Ascending aorta (tissue), 2 donors: ENCODE measurements at places on chromosomes 11 and 22.

DNA sequence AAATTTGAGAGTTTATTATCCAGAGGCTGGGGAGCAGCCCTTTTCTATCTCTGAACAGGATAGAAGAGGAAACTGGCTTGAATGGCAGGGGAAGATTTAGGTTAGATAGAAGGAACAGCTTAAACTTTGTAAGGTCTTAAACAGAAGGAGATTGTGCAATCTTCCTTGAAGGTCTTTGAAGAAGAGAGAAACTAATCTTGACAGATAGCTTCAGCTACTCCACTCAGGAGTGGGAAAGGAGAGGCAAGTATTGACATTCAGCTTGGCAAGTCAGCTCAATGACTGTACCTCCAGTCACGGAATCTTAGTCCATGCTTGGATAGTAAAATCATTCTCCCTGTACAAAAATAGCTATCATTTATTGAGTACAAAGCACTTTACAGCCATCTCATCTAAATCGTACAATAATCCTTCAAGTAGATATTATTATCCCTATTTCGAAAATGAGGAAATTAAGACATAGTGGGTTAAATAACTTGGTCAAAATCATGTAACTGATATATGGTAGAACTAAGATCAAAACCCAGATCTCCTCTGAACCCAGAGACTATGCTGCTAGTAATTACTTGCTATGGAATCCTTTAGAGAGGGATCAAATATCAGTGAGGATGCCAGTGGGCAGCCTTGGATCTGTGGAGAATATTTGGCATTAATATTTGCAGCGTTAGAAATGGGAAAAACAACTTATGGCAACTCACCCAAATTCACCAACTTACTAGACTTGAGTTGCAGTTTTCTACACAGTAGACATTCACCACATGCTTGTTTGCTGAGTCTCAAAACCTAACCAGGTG, 14.6 kb downstream of the C11orf97 start:
- DNase-seq: no peak

DNA sequence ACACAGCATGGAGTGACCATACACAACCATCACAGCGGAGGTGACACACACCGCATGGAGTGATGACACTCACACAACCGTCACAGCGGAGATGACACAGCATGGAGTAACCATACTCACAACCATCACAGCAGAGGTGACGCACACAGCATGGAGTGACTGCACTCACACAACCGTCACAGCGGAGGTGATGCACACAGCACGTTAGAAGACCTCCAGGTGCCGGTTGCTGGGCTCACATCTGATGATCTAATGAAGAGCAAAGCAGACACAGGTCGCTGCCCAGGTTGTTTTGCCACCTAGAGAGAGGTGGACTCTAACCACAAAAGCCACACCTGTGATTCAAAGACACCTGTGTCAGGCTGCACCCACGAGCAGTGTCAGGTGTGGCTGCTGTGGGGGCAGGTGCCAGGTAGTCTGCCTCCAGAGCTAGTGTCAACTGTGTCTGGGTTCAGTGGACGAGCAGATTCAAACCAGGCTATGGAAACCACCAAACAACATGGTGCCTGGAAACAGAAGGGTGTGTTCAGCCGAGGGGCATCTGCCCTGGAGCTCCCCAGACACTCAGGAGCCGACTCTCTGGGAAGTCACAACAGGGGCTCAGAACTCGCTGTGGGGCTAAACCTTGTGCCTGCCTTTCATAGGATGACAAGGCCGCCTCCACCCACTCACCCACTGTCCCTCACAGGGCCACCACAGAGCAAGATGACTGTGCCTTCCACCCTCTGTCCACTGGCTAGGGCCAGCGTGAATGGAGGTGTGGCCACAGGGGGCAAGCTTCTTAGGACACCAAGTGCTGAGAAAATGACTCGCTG, 608.2 kb downstream of the TBC1D22A start:
- peak; percentile 51 for DNase-seq

- no peak for DNase-seq
Measured at GRCh38 chr11:2470495-2470894, 25.7 kb downstream of the KCNQ1 start.

- no peak for DNase-seq
Measured at GRCh38 chr22:38177926-38178604, 3.6 kb downstream of the PLA2G6 start.

- DNase-seq: no peak
Measured at GRCh38 chr11:111933872-111934271, 3.3 kb upstream of the DIXDC1 start.

DNA sequence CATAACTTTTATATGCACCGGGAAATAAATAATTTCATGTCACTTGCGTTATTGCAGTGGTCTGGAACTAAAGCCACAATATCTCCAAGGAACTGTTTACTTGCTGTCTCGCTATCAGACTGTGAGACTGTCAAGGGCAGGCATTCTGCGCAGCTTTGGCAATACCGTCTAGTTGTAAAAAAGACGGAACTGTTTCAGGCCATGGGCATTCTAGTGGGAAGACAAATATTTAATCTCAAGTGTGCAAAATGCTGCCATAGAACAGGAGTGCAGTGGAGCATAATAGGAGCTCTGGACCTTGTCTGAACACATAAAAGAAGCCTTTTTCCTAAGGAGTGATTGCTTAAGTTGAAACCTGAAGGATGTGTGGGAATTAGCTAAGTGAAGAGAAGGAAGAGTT, 53.8 kb downstream of the PACS1 start:
- DNase-seq: no peak

DNA sequence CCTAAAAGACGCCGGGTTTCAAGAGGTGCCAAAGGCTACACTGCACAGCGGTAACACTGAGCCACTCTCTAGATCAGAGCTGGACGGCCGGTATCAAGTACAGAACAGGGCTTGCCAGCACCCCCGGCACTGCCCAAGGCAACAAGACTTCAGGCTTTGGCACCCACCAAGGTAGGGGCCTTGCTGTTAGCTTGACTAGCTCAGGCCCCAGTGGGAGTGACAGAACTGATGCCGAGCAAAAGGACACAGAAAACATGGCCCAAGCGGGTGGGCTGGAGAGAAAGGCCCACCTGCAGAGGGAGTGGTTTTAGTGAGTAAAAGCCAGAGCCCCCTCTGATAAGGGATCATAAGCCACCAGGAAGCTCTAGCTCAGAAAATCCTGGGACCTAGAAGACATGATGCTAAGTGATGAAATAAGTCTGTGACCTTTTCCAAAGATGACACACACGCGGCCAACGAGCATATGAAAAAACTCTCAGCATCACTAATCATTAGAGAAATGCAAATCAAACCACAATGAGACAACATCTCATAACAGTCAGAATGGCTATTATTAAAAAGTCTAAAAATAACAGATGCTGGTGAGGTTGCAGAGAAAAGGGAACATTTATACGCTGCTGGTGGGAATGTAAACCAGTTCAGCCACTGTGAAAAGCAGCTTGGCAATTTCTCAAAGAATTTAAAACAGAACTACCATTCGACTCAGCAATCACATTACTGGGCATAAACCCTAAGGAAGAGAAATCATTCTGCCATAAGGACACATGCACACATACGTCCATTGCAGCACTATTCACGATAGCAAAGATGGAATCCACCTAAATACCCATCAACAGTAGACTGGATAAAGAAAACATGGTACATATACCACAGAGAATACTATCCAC, 12.9 kb downstream of the EHD1 start:
- DNase-seq: no peak

DNA sequence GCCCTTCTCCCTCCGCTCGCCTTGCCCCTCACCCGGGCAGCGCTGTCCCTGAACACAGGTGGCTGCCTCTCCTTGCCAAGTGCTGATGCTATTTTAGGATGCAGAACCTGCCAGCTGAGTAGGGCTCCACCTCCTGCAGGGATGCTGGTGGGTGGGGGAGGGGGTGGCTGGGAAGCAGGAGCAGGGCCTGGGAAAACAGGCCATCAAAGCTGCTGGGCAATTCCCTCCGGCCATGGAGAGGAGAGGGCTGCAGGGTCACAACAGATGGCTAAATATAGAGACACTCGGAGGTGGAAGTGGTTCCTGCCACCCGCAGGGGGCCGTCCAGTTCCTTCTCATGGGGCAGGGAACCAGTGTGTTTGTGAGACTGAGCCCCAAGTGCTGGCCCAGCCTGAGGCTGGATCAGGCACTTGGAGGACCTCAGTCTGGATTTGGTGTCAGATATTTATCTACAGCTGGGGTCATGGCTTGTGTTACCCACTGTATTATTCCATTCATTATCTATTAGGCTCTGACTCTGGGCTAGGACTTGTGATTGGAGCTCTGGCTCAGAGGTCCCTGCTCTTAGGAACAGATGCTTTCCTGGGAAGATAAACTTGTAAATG, 59.6 kb downstream of the LRRC32 start:
- no peak for DNase-seq

- no peak for DNase-seq
Measured at GRCh38 chr22:37638391-37639069, 939 bp upstream of the SH3BP1 start.

GRCh38 chr11:124793466-124794278, 6.5 kb downstream of the MSANTD2 start:
- no peak for DNase-seq
